ENCODE measurements at places on chromosomes 7 and 10.

DNA sequence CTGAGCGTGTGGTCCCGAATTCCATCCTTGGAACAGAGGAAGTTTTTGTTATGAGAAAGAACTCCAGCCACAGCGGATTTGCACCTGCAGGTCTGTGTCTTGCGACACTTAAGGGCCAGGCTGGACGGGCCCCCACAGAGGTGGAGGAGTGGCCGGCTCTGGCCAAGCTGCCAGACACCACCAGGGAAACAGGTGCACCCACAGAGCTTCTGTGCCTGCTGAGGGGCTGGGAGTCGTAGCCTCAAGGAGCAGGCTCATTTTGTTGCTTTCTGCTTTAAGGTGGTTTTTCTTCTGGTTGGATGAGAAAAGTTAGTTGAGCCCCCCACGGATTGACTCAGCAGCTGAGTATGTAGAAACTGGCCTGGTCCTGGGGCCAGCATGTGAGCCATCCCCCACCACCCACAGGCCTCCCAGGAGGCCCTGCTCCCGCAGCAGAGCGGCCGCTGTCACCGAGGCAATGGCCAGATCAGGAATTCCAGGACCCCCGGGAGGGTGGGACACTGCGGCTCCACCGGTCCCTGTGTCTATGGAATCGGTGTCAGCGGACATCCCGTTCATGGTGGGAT, 41.9 kb downstream of the NKX6-2 start:
- H3K4me1 ChIP-seq = no peaks in the 10 kb centered on the region
- DNase-seq = no peak
- H3K36me3 ChIP-seq = no peaks in the 10 kb centered on the region
- no peak overlapping the region for H3K4me3 ChIP-seq
- no peak overlapping the region for H3K27ac ChIP-seq
- H3K27me3 ChIP-seq = no peaks in the 10 kb centered on the region

- no peaks in the 10 kb centered on the region for H3K36me3 ChIP-seq
- H3K27me3 ChIP-seq = no peaks in the 10 kb centered on the region
- H3K27ac ChIP-seq = peak overlapping the region; percentile 9
- peaks cover 7% of the 10 kb centered on the region for H3K4me1 ChIP-seq
Observed at GRCh38 chr10:24701447-24701846, 22.2 kb downstream of the ARHGAP21 start.

GRCh38 chr7:44098092-44099068, 5.8 kb upstream of the AEBP1 start:
- H3K4me1 ChIP-seq = no peaks in the 10 kb centered on the region
- H3K27me3 ChIP-seq = peaks cover 11% of the 10 kb centered on the region
- no peak for DNase-seq

- no peaks in the 10 kb centered on the region for H3K27me3 ChIP-seq
- no peak for DNase-seq
- no peak overlapping the region for H3K27ac ChIP-seq
- H3K36me3 ChIP-seq = no peaks in the 10 kb centered on the region
- no peaks in the 10 kb centered on the region for H3K4me1 ChIP-seq
Observed at GRCh38 chr7:41503438-41503837, 199.5 kb downstream of the INHBA start.

DNA sequence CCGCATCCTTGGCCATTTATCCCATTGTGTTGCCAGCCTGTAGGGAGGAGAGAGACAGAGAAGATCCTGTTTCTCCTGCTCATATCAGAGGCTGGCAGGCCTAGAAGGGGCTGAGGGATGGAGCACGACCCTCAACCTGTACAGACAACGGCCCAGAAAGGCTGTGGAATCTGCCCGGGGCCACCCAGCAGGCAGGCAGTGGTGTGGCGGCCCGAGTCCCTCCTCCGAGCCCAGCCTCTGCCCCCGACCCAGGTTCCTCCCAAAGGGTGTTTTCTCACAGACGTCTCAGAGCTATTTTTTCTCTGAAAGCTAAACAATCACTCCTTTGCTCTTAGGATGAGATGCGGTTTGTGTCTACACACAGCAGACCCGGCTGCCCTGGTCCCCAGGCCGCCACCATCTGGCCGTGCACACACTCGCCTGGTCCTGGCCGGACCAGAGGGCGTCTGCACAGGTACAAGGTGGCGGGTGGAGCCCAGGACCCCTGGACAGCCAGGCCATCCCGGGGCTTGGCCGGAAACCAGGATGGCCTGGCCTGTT, 69.3 kb downstream of the FOXL3 start:
- no peaks in the 10 kb centered on the region for H3K36me3 ChIP-seq
- DNase-seq = no peak
- H3K4me1 ChIP-seq = peaks cover 27% of the 10 kb centered on the region
- H3K27me3 ChIP-seq = no peaks in the 10 kb centered on the region
- H3K27ac ChIP-seq = no peak overlapping the region

DNA sequence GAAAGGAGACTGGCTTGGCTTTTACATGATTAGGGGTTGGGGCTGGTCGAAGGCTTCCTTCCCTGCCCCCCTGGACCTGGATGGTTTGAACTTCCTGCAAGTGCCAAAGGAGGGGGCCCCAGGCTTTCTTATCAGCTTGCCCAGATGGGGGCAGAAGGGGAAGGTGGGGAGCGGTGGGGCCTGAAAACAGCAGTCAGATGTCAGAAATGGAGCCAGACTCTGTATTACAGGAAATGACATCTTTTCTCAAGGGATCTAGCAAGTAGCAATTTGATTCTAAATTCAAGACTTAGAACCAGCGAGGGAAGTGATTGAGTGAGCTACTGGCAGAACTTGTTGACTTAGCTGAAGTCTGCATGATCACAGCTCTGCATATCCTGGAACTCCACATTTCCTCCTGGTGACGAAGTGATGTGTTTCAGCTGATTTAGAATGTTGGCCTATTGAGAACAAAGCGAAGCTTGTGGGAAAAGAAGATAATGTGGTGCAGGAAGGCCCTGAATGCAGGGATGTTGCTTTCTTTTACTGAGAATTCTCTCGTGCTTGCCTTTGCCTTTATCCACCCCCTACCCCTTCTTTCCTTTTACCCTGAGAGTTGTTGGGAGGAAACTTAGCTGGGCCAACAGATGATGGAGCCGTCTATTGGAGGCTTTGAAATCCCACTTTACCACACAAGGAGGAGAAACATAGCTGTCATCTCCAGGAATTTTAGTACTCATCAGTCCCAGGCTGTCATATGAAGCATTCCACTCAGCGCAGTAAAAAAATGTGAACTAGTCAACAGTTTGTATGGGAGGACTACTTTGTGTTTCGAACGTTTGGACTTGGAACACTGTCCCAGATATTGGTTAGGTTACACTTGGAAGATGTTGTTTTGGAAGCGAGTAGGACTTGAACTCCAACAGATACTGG, 43.2 kb downstream of the CCNY start:
- H3K4me3 ChIP-seq = no peak overlapping the region
- peaks cover 59% of the 10 kb centered on the region for H3K4me1 ChIP-seq
- no peaks in the 10 kb centered on the region for H3K27me3 ChIP-seq
- no peak for DNase-seq

- no peak for DNase-seq
- H3K36me3 ChIP-seq = peaks cover 22% of the 10 kb centered on the region
- peaks cover 21% of the 10 kb centered on the region for H3K4me1 ChIP-seq
- H3K27ac ChIP-seq = no peak overlapping the region
- H3K27me3 ChIP-seq = no peaks in the 10 kb centered on the region
Observed at GRCh38 chr7:112448891-112449290, 1.4 kb upstream of the IFRD1 start.

DNA sequence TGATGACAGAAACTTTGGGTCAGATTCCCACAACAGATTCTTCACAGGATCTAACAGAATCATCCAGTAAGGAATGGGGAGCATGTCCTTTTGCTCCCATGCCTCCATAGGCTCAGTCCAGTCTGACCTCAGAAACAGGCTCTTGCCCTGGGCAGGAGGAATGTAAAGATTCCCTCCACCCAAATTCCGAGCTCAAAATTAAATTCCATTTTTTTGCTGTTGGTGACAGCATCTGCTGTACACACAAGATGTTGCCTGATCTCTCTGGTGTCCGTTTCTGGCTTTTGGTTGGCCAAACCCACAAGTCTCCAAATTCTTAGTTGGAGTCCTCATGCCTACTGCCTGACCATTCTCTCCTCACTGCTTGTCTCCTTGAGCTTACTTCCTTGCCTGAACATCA, 53.7 kb downstream of the SEM1 start:
- no peaks in the 10 kb centered on the region for H3K27me3 ChIP-seq
- H3K4me3 ChIP-seq = no peak overlapping the region
- no peak for DNase-seq
- no peaks in the 10 kb centered on the region for H3K36me3 ChIP-seq

DNA sequence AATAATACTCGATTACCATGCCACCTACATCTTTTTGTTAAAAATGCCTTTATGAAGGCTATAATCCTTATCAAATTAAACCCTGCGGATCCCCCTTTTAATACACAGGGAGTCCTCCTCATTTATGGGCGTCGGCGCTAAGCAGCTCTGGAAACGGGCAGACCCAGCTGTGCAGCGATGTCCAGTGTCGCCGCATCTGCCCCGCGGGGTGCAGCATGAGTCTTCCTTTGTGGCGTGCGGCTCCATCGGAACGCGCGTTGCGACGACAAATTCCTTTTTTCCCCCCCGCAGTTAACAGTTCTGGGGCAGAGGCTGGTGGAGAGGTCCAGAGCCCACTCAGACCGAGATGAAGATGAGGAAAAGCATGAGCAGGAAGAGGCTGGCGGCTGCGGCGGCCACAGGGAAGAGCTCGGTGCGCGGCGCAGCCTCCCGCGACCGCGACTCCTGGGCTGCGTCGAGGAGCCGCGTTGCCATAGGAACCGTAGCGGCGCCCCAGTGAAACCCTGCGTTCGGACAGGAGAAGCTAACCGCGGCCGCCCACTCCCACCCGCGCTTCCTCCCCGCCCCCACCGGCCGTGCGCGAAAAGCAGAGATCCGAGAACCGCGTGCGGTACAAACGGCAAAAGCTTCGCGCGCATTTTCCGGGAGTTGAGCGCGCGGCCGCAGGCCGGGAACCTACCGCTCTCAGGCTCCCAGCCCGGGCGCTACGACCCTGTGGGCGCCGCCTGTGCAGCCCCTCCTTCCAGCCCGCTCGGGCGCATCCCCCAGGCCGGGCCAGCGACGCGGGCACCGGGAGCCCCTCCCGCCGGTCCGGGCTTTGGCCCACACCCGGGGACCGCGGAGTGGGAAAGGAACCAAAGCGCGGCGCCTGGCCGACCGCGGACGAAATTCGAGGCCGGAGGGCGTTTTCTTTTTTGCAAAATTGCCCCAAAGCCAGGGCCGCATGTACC, 130.6 kb downstream of the SPAG6 start:
- DNase-seq = no peak
- peaks cover 10% of the 10 kb centered on the region for H3K36me3 ChIP-seq
- H3K27me3 ChIP-seq = peaks cover 52% of the 10 kb centered on the region
- H3K27ac ChIP-seq = no peak overlapping the region
- H3K4me1 ChIP-seq = peaks cover 7% of the 10 kb centered on the region

DNA sequence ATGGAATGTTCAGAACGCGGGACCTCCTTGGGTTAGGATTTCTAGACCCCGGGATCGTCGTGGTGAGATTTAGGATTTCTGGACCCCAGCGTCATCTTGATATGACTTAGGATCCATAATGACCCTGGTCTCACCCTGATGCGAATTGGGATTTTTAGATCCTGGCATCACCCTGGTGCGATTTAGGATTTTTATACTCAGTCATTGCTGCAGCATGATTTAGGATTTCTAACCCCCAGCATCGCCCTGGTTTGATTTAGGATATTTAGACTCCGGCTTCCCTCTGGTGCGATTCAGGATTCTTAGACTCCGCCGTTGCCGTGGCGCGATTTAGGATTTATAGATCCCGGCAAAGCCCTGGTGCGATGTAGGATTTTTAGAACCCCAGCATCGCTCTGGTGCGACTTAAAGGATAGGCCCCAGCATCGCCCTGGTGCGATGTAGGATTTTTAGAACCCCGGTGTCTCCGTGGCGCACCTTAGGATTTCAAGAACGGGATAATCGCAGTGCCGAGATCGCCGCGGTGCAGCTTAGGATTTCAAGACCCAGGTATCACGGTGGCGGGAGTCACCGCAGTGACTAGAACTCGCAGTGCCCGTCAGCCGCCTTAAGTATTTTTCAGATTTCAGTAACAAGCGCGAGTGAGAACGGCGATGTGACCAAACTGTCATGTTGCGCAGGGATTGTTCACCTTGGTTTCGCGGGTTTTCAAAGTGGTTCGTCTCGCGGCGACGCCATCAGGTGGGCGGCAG, 814 bp downstream of the MEST start:
- peaks cover 37% of the 10 kb centered on the region for H3K27me3 ChIP-seq
- peak overlapping the region; percentile 8 for H3K4me3 ChIP-seq
- peaks cover 8% of the 10 kb centered on the region for H3K4me1 ChIP-seq
- no peak for DNase-seq

DNA sequence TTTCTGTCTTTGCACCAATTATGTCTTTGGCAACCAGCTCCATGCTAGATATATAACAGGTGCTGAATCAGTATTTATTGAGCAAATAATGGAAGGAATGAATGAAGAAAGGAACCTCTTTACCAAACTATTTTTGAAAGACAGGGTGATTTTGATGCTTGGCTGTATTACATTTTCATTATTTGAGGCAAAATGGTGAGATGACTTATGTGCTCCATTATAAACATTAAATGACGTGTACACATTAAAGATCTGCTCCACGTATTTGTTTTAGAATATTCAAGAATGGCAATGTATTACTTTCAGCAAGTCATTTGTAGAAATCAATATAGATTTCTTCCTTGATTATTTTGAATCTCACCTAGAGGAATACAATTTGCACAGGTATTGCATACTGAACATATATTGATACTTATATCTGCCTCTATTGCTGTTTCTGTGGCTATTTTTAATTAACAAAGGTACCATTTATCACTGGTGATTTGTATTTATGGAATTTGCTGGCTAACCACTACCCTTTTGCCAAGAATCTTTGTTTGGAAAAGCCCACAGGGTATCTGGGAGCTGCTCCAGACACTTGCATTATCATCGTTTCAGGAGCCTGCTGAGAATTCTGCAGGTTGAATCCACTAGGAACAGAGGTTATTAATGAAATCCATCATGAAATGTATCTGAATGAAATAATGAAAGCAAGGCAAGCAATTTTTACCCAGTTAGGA, 92.2 kb downstream of the SEMA3C start:
- H3K36me3 ChIP-seq = no peaks in the 10 kb centered on the region
- H3K4me1 ChIP-seq = no peaks in the 10 kb centered on the region
- no peak for DNase-seq
- no peaks in the 10 kb centered on the region for H3K27me3 ChIP-seq
- H3K27ac ChIP-seq = no peak overlapping the region
- no peak overlapping the region for H3K4me3 ChIP-seq

DNA sequence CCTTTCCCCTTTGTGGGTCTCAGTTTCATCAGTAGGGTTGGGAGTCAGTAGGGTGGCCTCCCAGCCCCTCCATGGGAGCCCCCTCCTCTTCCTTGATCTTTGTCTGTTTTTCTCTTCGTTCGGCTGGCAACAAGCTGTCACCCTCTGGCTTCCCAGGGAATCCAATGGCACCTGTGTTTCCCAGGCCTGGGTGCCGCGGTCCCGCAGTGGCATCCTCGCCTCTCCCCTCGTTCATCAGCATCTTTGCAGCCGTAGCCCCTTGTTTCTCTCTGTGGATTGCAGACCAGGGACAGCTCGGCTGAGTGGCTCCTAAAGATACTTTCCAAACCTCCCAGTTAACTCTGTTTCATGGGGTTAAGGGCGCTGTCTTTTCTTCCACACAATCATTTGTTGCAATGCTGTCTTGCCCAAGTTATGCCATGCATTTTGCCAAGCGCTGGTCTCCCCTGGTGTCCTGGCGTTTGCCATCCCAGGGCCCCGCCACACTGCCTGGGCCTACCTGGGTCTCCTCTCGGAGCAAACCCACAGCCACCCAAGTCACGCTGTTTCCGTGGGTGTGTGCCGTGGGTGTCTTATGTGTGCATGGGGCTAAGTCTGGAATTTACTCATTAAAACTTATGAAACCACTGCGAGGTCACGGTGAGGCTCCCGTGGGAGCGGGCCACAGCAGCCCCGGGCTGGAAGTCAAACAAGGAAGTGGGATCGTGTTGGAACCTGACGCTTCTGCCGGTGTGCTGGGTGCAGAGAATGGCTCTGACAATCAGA, 189.4 kb upstream of the SHH start:
- peaks cover 7% of the 10 kb centered on the region for H3K27me3 ChIP-seq
- H3K4me1 ChIP-seq = peaks cover 3% of the 10 kb centered on the region
- no peak overlapping the region for H3K4me3 ChIP-seq

Measured in effector memory CD8-positive, alpha-beta T cell (primary cell).